Skeletal muscle cell (primary cell): ENCODE measurements at places on chromosomes 13 and 19.

DNA sequence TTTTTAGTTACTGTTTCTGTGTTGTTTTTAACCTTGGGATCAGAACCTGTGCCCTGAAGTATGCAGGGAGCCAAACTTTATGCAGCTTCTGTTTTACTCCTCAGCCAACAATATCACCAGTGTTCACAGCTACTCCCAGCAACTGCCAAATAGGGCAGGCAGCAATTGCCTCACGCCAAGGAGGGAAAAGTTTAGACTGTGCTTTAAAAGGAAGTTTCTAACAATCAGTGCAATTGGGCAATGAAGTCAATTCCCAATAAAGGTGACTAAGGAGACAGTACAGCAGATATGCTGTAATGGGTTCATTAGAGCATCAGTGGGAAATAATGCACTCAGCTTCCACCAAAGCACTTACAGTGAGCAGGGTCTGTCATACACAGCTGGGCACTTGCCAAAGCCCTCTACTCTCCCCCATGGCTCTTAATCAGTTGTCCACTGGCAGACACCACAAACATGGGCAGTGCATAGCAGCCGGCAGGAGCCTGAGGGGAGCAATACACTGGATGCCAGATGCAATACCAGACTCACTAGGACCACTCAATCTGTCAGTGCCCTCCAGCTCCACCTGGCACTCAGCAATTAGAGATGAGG lies 19.3 kb downstream of the ENOX1 start:
- DNase-seq, result peak; percentile 26

DNA sequence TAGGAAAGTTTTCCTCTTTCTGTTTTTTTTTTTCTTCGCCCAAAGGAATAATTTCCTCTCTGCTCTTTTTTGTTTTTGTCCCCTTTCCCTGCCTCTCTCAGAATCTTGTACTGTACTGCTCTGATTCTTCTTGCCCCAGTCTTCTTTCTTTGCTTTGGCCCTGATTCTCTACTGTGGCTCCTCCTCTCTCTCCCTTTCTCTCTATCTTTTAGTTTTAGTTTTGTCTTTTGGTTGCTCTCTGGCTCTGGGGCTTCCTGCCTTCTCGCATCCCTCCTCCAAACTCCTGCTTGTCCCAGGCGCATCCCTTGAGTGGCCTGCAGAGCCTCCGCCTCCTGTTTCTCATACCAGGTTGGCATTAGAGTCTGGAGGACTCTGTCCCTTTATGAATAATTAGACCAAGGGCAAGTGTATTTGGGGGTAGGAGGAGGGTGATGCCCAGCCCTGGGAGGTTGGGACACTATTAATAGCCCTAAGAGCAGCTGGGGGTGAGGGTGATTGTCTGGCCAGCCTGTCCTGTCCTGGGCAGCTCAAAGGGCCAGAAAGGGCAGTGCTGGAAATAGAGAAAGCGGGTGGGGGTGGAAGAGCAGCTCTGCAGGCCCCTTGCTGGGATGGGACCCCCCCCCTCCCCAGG lies 39.1 kb downstream of the LYL1 start:
- DNase-seq, result no peak

GRCh38 chr13:51562011-51562671 lies 22.1 kb upstream of the WDFY2 start:
- no peak for DNase-seq

DNA sequence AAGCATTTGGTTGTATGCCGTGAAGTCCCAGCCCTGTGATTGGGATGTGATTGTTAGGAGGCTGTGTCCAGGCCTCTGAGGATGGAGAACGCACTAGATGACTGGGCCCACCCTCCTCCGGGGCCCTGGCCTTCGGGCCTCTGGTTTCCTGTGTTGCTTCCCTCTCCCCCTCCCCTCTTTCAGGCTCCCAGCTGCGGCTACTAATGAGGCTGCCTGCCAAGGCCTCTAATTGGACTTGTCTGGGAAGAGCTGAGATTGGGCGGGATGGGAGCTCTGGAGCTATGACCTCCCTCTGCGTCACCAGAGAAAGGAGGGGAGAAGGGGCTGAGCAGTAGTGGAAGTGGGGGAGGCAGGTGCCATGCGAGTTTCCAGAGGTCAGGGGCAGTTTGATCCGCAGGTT lies 9.9 kb downstream of the PTH2 start:
- no peak for DNase-seq

GRCh38 chr19:12774588-12775555 lies at the start of gene HOOK2:
TSS of gene HOOK2 (minus strand) at chr19:12775552. CDS start at chr19:12775449, 103 bp downstream.
- no peak for DNase-seq

DNA sequence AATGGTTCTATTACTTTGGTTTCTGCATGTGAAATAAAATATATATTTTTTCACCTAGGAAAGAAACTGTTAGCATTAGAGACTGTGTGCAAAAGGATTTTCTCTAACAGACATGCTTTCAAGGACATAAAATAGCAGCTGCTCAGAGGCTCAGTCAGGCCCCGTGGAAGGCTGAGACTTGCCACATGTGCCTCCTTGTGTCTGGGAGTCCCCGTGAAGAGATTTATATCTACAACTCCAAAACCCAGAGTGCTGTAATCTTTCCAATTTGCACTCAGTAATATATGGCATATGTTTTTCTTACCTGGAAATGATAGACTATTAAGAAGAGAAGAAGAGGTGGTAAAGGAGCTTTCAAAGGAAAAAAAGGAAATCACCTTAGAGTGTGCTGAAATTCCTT lies 371.6 kb upstream of the OBI1 start:
- DNase-seq, result no peak

DNA sequence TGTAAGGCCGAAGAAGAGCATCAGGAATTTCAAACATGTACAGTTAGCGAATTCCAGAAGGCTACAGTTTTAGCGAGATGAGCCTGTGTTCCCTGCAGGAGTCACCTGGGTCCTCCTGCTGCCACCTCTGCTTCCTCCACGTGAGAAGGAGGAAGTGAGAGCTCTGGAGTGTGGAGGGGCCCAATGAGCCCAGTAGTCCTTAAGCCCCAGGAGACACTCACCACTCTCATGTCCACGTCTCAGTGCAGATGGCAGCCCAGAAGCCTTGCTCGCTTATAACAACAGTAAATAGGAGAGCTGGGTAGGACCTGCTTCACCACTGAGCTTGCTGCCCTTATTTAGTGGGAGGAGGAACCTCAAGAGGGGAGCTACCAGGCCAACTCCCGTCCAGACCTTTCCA lies 44.3 kb downstream of the SERP2 start:
- DNase-seq, result no peak

GRCh38 chr19:41707871-41708371 lies 505 bp upstream of the CEACAM5 start:
- no peak for DNase-seq

DNA sequence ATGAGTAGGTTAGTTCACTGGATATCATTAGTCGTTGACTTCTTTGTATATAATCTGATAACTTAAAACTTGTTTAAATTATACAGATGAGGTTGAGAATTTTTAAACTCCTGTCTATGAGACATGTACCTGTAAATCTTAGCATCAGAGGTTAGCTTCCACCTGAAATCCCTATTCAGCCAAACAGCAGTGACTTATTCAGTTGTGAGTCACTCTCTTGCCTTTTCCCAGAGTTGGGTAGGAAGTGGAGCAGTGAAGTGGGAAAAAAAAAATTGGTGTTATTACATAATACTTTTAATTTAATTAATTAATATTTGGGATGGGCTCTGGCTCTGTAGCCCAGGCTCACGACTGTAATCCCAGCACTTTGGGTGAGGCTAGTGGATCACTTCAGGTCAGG lies 32.9 kb downstream of the ZNF701 start:
- DNase-seq, result no peak

DNA sequence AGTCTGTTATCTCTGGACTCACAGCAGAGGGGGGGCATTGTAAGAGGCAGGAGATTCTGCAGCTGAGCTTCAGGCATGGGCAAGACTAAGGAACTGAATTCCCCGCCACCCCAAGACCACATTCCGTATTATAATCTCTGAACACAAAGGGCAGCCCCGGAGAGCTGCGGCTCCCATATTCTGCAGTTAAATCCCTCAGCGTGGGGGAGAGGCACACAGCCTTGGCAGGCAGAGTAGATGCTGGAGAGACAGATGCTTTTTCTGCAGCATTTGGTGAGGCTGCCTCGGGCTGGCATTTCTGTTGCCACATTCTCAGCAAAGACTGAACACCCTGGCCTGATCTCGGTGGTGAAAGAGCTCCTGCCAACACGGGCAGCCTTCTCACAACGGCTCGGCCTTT lies 12.9 kb downstream of the CHAF1A start:
- DNase-seq, result no peak

- peak; percentile 7 for DNase-seq
Observed at GRCh38 chr13:63288576-63288975, 1872.9 kb upstream of the PCDH20 start.

GRCh38 chr19:29448046-29448445 lies 77.7 kb upstream of the VSTM2B start:
- no peak for DNase-seq

GRCh38 chr19:14062558-14062855 lies 631 bp upstream of the PALM3 start:
- no peak for DNase-seq

- DNase-seq, result no peak
Observed at GRCh38 chr13:99949679-99950413, 21.7 kb downstream of the ZIC5 start.

DNA sequence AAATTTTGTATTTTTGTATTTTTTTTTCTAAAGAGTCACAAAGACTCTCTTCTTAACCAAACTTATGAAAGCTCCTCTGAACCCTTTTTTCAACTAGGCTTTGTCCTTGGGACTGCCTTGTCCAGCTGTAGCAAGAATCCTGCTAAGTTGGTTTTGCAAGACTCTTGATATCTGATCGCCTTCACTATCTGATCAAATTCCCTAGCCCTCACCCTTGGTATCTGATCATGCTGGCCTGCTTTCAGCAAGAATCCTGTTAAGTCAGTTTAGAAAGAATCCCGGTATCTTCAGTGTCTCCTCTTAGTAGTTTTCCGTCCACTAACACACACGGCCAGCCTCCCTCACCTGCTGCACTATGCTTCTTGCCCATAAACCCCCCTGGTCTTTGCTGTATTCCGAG lies 1.9 kb upstream of the SIGLEC5 start:
- DNase-seq, result no peak

DNA sequence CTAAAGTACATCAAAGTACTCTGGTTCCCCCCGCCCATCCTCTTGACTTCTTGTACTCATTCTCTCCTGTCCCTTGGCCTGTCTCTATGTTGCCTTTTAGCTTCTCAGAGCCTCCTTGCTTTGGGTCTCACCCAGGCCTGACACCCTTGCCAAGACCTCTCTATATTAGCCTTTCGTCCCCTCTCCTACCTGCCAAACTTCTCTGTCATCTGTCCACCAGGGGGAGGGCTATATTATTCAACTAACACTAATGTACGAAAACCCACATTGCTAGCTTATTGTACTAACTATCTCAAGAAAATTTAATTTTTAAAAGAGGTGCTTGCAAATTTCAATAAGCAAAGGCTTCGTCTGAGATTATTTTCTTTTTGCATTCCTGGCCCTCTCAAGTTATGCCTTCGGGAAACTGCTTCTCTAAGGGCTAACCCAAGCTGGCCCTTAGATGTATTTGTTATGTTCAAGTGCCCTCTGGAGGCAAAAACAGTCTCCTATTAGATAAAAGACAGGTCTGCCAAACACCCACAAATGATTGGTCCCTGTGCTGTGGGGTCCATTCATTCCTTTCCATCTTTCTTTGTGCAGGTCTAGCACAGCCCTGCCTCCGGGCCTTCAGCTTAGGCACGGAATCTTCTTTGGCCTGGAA lies 6.3 kb upstream of the MRPS31 start:
- DNase-seq, result no peak

DNA sequence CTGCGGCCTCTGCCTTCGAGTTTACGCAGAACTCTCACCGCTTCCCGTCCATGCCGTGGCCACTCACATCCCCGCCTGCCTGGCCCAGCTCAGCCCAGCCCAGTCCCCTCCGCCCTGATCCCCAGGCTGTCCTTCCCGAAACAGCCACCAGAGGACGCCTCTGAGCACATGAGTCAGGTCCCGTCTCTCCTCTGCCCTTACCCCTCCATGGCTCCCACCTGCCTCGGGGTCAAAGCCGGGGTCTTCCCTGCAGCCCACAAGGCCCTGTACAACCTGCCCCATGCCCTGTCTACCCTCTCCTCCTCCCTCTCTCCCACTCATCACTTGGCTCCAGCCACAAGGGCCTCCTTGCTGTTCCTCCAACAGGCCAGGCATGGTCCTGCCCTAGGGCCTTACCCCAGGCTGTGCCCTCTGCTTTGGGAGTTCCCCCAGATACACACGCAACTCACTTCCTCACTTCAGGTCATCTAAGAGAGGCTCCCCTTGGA lies 8.1 kb upstream of the SEMA6B start:
- no peak for DNase-seq
